NCI-H524 (cell line): ENCODE measurements at places on chromosomes 13 and 19.

DNA sequence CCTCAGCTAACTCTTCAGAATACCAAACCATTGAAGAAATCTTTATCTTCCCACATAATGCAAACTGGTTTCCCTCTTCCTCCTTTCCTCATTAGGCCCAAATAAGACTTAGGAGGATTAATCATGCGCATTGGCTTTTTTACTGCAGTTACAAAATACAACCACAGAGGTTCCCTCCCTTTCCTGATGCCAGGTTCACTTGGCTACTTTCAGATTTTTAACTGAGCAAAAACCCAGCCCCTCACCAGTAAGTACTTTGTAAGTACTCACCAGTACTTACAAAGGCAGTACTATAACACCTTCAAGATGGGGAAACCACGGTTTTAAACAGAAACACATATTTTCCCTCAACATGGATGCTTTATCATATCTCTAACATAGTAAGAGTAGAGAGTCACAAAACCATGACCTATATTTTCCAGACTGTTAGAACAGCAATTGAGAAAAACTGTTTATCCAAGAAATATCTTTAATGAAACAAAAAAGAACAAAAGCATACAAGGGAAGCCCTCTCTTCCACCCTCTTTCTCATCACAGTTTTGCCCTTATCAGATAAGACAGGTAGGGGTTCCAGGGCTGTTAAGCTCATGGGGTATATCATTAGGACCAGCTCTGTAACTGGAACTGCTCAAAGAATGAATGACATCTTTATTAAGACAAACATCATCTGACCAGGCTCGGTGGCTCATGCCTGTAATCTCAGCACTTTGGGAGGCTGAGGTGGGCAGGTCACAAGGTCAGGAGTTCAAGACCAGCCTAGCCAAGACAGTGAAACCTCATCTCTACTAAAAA is 12.7 kb downstream of the FOXO1 start:
- DNase-seq, result no peak

DNA sequence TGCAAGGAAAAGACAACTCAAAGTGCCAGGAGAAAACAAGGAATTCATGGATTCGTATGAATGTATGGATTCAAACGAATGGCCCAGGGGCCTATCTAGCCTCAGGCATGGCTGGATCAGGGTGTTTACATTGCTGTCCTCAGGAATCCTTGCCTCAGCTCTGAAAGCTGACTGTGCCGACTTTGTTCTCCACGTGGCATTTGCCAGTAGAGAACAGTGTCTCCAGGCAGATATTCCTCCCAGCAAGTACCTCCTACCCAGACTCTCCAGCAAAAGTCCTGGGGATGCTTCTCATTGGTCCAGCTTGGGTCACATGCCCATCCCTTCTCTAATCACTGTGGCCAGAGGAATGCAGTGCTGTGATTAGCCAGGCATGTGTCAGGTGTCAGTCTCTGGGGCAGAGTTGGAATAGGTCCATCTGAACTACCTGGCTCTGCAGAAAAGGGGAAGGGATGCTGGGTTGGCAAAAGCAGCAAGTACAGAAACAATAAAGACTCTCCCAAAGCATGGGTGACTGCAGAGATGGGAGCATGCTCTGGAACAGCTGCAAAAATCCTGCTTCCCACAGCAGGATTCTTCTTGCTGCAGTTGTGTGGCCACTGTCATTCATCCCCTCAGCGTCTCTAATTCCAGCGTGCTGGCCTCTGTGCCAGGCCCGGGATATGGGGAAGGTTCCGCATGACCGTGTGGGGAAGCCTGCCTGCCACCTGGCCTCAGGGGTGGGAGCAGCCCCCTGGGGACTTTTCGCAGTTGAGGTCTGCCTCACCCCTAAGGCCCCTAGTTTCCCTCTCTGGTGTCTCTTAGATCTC is 30.0 kb downstream of the CCNE1 start:
- DNase-seq, result no peak

DNA sequence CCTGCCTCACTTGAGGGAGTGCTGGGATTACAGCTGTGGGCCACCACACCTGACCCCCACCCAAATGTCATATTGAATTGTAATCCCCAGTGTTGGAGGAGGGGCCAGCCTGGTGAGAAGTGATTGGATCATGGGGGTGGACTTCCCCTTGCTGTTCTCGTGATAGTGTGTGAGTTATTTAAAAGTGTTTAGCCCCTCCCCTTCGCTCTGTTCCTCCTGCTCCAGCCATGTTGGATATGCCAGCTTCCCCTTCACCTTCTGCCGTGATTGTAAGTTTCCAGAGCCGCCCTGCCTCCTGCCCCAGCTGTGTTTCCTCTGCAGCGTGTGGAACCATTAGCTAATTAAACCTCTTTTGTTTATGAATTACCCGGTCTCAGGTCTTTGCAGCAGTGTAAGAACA is 13.7 kb downstream of the CHAMP1 start:
- DNase-seq, result no peak

- DNase-seq, result peak; percentile 48
Measured at GRCh38 chr13:23707674-23708073, 137.5 kb downstream of the TNFRSF19 start.

GRCh38 chr19:34232566-34233481 is 21.5 kb upstream of the GARRE1 start:
- DNase-seq, result no peak

- DNase-seq, result no peak
Measured at GRCh38 chr19:2666344-2666994, 36.0 kb downstream of the GNG7 start.

DNA sequence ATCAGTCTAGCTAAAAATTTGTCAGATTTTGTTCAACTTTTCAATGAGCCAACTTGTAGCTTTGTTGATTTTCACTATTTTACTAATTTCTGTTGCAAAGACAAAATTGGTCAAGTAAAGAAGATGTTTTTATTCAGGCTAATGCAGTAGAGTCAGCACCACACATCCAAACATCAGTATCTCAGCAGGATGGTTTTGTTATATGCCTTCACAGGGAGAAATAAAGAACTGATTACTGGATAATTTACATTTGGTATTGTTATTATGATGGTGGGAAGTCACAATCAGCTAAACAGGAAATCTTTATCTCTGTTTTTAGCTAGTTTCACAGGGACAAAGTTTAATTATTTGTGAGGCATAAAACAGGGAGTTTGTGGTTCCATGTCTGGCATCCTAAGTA is 713.4 kb downstream of the SLITRK5 start:
- DNase-seq, result no peak

- no peak for DNase-seq
Measured at GRCh38 chr13:111858571-111858970, 208.4 kb upstream of the SOX1 start.

GRCh38 chr13:51019026-51019425 is 92.0 kb downstream of the C13orf42 start:
- no peak for DNase-seq

DNA sequence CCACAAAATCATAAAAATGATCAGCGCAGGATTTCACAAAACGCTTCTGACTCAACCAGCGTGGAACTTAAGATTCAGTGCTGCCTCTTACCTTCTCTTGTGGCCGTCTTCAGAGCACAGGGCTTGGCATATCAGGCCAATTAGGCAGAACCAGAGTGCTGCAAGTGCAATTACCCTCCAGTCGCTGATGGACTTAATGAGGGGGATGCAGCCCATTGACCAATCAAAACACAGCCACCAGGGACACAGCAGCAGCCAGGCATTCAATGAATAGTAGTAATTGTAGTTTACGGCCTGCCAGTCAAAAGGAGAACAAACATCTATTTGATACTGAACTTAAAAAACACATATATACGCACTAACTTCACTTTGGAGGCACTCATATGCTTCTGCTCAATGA is 38.2 kb downstream of the TMTC4 start:
- no peak for DNase-seq

DNA sequence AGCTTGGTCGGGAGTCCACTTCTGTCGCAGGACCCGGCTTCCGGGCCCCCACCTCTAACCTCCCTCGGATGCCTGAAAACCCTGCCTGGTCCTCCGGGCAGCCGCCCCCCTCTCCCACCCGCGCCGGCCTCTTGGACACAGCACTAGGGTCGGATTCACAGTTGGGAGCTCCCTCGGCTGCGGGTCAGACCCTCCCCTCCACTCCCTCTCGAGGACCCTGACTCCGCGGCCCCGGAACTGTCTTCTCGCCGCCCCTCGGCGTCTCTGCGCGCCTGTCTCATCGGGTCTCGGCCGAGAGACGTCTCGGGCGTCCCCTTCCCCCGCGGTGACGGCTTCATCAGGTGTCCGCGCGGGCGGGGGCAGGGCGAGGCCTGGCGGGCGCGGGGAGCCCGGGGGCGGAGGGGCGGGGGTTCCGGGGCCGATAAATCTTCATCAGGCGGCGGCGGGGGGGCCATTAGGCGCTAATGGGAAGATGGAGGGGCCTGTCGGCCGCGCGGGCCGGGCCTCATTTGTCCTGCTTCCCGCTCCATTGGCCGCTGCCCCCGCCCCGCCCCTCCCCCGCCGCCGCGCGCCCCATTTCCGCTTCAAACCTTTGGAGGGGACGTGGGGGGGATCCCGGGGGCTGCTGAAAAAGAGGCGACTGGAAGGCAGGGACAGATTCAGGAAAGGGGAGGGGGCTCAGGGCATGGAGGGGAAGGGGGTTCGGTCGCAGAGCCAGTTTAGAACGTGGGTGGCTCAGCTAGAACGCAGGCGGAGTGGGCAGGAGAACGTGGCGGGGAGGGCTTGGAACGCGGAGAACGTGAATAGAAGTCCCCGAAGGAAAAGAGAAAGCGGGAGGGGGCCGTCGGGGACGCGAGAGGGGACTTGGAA is 11.8 kb upstream of the ERFL start:
- DNase-seq, result peak; percentile 50

DNA sequence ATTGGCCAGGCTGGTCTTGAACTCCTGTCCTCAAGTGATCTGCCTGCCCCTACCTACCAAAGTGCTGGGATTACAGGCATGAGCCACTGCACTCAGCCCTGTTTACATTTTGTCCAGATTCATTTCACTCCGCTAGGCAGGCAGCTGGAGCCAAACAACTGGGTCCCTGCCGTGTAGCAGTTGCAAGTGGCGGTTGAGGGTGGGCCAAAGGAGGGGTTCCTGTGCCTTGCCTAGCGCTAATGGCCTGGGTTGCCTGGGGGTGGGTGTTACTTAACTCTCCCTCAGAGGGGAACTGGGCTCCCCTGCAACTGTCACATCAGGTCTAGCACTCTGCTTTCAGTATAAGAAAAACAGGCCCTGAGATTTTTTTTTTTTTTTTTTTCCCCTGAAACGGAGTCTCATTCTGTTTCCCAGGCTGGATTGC is 7.4 kb downstream of the ACP5 start:
- no peak for DNase-seq

DNA sequence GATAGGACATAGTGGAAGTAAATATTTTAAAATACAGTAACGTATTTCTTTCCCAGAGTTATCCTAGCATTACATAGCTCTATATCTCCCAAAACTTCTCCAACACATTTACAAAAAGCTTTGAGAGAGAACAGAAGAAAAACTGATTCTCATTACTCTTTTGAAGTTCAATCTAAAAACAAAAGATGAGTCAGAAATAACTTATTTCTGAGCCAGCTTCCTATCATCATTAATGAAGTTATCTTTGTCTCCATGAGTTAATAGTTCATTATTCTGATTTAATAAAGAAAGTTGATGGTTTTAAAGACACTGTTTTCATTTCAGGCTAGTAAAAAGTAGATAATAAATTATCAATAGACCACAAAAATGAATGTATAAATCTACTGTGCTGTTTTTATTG is 446.7 kb upstream of the SPRY2 start:
- no peak for DNase-seq

DNA sequence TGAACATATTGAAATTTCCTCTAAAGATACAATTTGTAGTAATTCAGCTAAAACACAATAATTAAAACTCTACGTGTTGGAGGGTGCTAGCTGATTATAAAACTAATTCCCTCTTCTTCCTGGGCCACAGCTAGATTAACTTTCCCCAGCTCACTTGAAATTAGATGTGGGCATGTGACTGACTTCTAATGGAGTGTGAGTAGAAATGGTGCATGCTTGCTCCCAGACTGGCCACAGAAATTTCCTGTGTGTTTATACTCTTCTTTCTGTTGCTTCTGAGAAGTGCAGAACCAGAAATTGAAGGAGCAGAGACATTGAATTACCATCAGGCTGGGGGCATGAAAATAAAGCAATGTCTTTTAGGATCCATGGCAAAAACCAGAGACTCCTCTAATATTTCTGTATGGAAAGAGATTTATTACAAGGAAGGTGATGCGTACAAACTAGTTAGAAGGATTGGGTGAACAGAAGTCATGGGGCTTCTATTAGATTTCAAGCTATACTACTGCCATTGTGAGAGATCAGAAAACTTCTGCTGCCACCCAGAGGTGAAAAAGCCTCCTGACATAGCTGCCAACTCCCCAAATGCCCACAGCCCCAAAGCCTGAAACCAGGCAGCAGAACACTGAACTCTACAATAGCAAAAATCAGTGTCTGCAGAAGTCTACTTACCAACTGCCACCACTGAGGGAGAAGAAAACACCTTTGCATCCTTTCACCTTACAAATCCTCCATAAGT is 379.2 kb upstream of the MIR17HG start:
- peak; percentile 57 for DNase-seq

DNA sequence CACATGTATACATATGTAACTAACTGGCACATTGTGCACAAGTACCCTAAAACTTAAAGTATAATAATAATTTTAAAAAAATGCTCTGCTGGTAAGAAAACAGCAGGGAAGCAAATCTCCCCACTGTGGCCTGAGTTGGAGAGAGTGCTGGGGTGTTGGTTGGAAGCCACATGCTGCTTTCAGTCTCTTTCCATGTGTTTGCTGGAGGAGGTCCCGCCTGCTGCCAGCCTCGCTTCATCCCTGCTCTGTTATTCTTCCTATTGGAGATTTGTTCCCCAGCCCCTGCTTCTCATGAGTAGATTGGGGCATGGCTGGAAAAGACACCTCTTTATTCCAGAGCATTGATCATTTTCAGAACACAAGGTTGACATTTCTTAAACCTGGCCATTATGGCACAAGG is 230.5 kb downstream of the FGF9 start:
- DNase-seq, result no peak

- peak; percentile 33 for DNase-seq
Measured at GRCh38 chr13:71274923-71275608, 591.9 kb downstream of the DACH1 start.

- no peak for DNase-seq
Measured at GRCh38 chr13:47008318-47008717, 111.5 kb upstream of the HTR2A start.

DNA sequence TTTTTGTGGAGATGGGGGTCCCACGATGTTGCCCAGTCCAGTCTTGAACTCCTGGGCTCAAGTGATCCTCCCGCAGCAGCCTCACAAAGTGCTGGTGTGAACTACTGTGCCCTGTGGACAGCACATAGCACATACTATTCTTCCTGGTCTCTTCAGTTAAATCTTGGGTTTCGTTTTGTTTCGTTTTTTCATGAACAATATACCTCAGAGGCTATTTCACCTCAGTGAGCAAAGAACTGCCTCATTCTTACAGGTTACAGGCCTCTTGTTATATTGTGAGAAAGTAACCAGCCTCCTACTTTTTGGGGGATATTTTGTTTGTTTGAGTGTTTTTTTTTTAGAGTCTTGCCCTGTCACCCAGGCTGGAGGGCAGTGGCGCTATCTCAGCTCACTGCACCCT is 1.3 kb upstream of the C3 start:
- DNase-seq, result no peak

DNA sequence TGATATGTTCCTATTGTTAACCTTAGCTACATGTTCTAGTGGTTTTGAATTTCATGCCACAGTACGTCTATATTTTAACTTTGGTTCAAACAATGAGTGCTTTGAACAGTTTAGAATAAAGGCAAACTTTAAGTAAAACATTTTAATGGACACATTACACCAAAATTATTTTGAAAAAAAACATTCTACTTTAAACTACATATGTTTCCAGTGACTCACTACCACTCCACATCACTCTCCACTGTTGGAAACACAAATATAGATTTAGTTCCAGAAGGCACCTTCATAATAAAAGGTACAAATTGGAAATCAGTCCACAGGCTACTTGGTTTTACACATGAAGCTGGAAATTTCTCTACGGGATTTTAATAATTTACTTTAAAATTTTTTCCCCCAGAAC is 373.5 kb downstream of the MYO16 start:
- no peak for DNase-seq
